Stimulated activated CD4-positive, alpha-beta T cell treated with anti-CD3 and anti-CD28 coated beads, Interleukin-15, amount 100 ng/mL, for 1 hour (primary cell): ENCODE measurements at places on chromosomes 13 and 19.

- no peak for DNase-seq
Measured at GRCh38 chr13:77429320-77430142, 102.6 kb upstream of the MYCBP2 start.

- no peak for DNase-seq
Measured at GRCh38 chr19:50173127-50173526, 10.0 kb upstream of the IZUMO2 start.

DNA sequence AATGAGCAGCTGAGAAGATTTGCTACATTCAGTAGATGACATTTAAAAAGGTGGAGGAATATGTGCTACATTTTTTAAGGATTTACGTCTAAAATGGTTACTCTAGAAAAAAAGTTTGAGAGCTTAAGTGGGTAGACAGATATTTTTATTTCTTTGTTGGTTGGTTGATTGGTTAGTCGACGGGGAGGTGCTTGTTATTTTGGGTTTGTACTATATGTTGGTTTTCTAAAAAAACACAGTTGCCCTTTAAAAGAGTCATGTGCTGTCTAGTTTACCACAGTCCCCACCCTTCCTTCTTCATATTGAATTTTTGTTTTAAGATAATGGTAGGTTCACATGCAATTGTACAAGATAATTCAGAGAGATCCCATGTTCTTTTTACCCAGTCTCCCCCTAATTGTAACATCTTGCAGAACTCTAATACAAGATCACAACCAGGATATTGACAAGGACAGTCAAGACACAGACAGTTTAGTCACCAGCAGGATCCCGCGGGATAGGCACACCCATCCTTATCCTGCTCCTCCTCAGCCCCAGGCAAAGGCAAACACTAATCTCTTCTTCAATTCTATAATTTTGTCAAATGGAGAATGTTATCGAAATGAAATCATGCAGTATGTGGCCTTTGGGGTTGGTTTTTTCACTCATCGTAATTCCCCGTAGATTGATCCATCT lies 171.4 kb downstream of the FOXO1 start:
- no peak for DNase-seq

GRCh38 chr19:43438291-43439031 lies 23.8 kb downstream of the TEX101 start:
- DNase-seq, result no peak

- no peak for DNase-seq
Measured at GRCh38 chr13:29523199-29523961, 72.1 kb downstream of the SLC7A1 start.

- no peak for DNase-seq
Measured at GRCh38 chr13:100176801-100177400, 88.0 kb downstream of the PCCA start.
